HT1080 (cell line): ENCODE measurements at places on chromosomes 1 and 21.

DNA sequence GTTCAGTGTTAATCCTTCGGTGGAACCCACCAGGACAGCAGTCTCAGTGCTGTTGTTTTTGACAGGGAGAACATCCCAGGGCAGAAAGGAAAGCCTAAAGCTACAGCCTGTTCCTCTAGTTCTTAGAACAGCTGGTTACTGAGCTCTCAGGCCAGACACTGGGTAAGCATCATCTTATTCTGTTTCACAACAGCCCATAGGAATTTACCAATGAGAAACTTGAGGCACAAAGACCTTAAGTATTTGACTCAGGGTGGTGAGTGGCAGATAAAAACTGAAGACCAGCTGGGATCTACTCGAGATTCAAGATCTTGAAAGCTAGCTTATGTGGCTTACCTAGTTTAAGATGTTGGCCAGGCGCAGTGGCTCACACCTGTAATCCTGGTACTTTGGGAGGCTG is 9.4 kb upstream of the NEK2 start:
- DNase-seq: no peak

- no peak for DNase-seq
Observed at GRCh38 chr1:204598319-204598969, 82.2 kb downstream of the MDM4 start.

DNA sequence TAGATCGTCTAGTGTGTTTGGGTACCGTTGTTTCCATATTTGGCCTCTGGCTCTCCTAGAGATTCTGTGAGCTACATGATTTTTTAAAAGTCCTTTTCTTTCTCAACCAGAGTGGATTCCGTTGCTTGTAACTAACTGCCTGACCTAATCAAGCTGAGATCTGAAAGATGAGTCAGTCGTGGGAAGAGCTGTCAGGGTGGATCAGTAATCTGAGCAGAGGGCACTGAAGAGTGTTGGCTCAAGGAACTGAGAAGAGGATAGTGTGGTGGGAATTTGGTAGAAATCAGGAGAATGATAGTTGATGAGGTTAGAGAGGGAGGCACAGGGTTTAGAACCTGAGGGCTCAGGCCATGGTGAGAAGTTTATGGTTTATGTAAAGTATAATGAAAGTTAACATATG is 52.2 kb downstream of the TRAF5 start:
- DNase-seq: peak; percentile 69

DNA sequence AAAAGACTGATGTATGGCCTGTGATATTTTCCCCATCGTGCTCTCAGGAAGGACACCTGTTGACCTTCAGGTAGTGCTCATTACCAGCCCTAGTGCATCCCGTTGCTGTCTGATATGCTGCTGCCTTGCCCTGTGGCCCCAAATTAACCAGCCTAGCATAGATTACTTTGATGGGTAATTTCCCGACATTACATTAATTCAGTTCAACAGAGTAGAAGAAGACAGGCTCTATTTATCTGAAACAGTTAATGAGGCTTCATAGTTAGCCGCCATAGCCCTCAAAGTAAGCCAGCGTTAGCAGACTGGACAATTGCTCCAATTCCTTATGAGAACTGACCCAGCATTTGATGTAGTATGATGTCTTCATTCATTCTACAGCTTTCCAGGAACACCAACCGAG is 257.6 kb downstream of the OLFM3 start:
- DNase-seq: no peak

- peak; percentile 48 for DNase-seq
Observed at GRCh38 chr1:84298684-84299535, 2.6 kb upstream of the SAMD13 start.

- no peak for DNase-seq
Observed at GRCh38 chr1:75328691-75329090, 194.5 kb downstream of the LHX8 start.

DNA sequence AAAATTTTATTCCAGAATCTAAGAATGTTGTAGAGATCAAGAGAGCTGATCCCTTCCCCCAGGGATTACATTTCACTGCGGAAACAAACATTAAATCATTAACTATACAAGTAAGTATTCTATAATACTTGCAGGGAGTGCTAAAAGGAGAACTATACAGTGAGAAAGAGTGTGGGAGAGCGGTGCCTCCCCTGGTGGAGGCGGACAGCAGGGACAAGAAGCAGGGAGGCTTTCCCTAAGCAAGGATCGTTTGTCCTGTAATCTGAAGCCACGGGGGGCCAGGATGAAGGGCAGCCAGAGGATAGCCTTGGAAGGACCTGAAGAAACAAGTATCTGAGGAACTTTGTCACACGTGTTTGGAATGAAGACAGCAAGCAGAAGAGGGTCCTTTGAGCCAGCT is 40.1 kb downstream of the SLC9C2 start:
- no peak for DNase-seq

DNA sequence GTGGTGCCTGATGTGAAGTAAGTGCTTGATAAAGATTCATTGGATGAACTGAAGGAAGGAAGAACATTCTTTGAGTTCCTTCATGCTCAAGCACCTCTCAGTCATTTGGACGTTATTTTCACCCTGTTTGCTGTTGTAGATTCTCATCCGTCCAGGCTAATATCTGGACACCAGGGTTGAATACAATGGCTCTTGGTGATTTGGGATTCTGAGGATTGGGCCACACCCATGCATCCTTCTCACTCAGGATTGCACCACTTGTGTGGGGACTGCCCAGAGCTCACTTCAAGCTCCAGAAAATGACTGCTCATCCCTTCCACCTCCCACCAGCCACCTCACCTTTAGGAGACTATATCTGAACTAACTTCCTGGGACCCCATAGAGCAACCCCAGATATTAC is 117.1 kb upstream of the IPO9 start:
- DNase-seq: no peak

- DNase-seq: peak; percentile 28
Observed at GRCh38 chr1:94970783-94971182, 43.9 kb upstream of the CNN3 start.

DNA sequence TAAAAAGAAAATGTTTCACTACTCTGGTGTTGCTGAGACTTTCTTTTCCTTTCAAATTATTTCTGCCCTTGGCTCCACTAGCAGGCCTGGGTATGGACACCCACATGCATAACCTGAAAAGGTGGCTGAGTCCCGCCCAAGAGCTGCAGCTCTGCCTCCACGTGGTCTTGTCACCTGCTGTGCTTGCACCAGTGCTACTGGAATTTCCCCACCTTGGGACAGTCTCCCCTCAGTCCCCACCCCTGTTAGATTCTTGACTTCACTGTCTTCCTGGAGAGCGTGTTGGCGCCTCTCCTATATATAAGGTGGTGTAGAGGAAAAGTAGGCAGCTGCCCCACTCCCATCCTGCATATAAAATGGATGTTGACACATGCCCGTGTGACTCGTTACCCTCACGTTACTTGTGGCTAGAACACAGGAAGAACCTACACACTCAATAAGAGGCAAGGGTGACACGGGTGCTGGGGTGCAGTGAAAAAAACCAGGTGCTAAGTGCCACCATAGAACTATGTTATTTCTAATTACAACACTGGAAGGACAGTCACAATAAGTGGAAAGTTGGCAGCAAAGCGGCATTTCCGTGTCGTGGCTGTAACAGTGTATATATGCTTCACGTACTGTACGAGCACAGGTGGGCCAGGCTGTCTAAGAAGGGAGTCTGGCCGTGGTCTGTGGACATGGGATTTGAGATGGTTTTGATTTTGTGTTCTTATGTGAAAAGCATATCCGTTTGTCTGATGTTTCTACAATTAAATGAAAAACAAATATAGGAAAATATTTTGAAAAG is 61.0 kb downstream of the POFUT2 start:
- peak; percentile 68 for DNase-seq

- DNase-seq: no peak
Observed at GRCh38 chr1:186456729-186457255, 4.1 kb downstream of the PDC start.

DNA sequence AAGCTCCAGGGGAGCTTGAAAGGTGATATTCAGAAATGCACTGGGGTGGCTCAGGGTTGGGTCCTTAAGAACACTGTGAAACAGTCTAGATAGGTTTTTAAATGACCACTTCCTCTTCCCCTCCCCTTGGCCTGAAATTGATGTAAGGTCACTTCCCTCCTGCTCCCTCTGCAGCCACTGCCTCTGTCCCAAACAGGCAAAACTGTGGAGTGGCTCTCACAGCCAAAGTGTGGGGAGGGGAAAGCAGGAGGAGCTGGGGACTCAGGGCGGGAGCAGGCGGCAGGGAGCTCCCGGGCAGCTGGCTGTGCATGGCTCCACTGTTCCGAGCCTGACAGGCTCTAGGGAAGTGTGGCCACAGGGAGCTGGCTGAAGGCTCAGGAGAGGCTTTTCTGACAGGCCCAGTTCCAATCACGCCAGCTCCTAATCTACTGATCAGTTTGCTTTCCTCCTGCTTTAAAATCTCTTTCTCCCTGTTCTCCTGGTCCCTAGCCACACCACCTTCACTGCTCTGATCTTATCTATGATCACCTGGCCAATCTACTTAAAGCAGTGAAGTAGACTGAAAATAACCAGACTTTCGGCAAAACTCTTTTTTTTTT is 5.1 kb upstream of the CSRP1 start:
- DNase-seq: no peak

DNA sequence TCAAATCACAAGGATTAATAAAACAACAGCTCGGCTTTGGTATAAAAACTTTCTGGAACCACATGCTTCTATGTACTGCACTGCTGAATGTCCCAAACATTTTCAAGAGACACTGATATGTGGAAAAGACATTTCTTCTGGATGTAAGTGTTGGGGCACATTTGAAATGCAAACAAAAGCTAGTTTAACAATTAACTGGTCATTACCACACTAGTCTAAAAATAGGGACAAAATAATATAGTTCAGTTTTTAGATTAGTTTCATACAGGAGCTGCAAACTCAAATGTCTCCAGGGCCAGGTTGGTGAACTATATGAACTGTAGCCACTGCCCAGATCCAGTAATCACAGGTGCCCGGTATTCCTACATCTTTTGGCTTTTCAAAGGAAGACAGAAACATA is 3.2 kb downstream of the IL23R start:
- no peak for DNase-seq

- no peak for DNase-seq
Observed at GRCh38 chr21:23729331-23729730, 1878.0 kb downstream of the MRPL39 start.

- DNase-seq: no peak
Observed at GRCh38 chr1:19310720-19311502, 1.0 kb downstream of the AKR7A2 start.

DNA sequence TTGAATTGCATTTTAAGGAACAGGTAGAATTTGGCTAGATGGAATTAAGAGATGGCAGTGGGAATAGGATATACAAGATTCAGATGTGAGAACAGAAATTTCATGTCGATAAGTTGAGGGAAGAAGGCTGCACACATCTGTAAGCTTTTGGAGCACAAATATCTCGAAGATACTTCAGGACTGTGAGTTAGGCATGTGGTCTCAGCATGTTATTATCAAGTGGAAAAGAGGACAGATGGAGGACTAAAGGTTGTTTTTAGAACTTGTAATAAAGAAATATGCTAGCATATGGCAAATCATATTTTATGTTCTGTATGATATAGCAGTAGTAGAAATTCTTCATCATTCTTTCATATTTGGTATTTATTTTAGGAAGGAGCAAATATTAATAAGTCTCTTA is 61.5 kb downstream of the KIF1B start:
- DNase-seq: no peak
